ENCODE measurements at places on chromosomes 2 and 18.

GRCh38 chr2:235670974-235671787 is 177.3 kb downstream of the AGAP1 start:
- no peak for DNase-seq

GRCh38 chr2:232882505-232883115 is 12.5 kb downstream of the SNORC start:
- DNase-seq, result no peak

GRCh38 chr2:233117351-233117750 is 57.2 kb downstream of the INPP5D start:
- DNase-seq, result no peak

DNA sequence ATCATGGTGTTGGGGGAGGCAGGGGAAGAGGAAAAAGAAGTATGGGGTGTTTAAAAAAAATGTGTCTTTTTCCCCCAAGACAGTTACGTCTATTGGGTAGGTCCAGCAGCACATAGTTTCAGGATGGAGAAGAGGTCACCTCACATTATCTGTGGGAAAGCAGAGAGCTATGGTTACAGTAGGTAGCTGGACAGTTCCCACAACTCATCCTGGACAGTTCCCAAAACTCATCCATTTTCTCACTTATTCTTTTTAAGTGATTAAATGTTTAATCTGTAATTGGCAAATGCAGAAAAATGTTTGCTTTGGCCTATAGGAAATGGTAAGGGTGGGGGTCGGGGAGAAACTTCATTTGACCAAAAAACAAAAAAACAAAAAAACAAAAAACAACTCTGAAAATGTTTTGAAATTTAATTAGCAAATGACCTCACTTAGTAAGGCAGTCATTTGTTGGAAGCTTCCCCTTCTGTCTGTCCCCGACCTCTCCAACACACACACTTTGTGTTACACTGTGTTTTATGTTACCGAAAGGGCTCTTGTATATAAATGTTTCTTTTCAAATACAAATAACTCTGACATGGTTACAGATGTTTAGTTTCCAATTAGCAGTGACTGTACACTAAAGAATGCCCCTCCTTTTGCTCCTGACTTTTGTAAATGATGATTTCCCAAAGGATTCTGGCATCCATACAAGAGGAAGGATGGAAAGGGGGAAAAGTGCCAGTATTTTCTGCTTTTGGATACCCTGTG is 173.3 kb upstream of the ZFP36L2 start:
- DNase-seq, result no peak

DNA sequence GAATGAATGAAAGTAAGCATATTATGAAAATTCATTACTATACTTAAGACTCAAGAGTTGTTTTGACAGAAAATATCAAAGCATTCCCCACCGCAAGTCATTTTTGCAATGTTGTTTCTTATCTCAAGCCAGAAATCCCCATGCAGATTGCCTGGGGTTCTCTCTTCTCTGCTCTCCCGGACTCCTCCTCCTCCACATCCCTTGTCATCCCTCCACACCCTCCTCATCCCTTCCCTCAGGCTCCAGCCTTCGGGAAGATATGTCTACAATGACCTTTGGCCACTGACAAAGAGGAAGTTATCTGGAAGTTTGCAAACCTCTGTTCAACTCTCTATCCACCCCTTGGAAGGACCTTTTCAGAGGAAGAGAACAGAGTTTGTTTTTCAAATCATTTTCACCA is 11.9 kb downstream of the TFCP2L1 start:
- no peak for DNase-seq

- no peak for DNase-seq
Measured at GRCh38 chr2:72425996-72426395, 278.3 kb upstream of the CYP26B1 start.

- no peak for DNase-seq
Measured at GRCh38 chr2:33913071-33913616, 314.0 kb upstream of the FAM98A start.

DNA sequence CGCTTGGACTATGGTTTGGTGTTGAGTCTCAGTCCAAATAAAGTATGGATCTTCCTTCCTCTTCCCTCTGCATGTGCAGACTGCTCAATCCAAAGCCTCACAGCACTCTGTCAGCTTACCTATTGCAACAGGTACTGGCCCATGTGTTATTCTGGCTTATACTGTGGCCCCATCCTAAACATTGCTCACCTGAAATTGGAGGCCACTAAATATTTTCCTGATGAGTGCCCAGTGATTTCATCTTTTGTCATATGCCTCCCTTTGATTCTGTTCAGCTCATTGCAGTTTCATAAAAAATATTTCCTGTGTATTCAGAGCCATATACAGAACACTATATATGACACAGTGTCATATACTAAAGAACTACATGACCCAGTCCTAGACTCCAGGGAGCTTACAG is 86.3 kb upstream of the FAM136A start:
- DNase-seq, result no peak

GRCh38 chr2:113171334-113172075 is 2.3 kb upstream of the PSD4 start:
- DNase-seq, result no peak

DNA sequence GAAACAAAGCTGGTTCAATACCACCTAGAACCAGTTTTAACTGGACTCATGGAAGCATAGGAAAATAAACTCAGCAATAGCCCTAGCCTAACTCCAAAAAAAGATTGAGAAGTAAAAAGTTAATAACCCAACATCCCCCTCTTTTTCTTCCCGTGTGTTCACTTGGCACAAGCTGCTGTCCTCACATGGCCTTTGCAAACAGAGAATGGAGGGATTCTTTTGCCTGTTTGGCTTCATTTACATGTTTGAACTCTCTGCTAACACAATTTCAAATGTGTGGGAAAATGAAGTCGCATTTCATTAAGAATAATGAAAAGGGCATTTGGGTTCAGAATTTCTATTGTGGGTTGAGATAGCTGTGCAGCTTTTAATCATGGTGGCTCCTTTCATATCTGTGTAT is 589.2 kb upstream of the LRRTM1 start:
- no peak for DNase-seq

- no peak for DNase-seq
Measured at GRCh38 chr18:51107082-51107481, 77.1 kb downstream of the SMAD4 start.

DNA sequence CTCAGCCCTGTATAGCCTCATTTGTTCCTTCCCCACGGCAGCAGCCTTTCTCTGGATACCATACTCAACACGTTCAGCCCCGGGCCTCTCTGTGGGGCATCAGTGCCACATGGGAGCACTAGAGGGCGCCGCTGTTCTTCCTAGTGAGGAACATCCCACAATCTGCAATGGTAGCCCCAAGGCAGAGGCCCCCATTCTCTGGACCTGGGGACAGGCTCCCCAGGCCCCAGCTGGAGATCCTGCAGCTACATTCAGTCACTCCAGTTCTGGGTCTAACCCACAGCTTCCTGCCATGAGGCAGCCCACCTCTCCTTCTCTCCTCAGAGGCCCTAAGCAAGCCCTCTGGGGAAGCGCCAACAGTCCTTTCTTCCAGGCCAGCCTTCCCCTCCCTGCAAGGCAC is 14.2 kb upstream of the SFXN5 start:
- no peak for DNase-seq

GRCh38 chr2:216916956-216917650 is 57.2 kb upstream of the TNP1 start:
- no peak for DNase-seq

- DNase-seq, result no peak
Measured at GRCh38 chr2:38815936-38816335, 37.9 kb downstream of the GEMIN6 start.

- no peak for DNase-seq
Measured at GRCh38 chr18:41973983-41974382, 18.9 kb downstream of the PIK3C3 start.

DNA sequence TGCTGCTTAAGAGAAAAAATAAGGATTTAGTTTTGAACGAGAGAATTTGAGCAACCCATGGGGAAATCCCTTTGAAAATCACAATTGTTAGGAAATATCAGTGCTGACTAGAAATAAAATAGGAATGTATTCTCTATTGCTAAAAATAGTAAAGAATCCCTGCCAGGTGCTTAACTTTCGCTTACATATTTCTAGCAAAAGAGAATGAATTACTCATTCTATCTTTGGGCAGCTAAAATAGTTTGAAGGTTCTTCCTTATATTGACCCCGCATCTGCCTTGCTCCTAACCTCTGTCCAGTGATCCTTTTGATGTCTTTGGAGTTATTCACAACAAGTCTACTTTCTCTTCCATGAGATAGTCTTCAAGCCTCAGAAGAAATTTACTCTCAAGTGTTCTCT is 103.8 kb downstream of the PLCL1 start:
- no peak for DNase-seq

DNA sequence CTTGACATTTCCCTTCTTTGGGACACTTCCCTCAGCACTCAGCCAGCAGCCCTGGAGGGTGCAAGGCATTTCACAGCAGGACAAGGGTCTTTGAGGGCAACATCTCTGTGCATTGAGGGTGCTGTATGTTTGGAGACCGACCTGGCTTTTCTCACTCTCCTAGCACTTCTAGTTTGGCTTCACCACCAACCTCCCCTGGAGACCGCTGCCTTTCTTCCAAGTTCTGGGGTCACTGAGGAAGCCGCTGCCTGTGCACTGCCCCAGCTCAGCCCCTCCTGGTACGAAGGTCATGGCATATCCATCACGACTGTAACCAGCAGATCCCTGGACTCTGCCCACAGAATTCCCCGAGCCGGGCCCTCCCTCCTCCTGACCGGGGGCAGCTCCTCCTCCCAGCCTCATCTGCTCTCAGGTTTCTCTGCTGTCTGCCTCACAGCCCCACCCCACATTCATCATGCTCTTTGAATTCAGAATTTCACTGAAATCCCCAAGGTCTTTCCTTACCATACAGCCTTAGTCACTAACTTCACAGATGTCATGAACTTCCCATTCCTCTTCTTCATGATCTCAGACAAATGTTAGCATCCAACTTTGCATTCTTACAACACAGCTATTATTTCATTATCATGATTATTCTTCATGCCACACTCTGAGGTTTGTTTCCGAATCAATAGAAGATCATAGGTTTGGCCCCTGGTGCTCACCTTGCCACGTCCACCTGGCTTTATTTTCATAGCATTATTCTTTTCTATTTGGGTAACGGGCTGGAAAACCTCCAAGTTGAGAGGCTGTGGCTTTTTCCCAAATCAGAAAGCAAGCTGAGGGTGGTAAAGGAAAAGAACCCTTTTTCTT is 113.0 kb upstream of the COPS8 start:
- peak; percentile 47 for DNase-seq

- no peak for DNase-seq
Measured at GRCh38 chr2:239552213-239552926, 151.6 kb upstream of the HDAC4 start.

GRCh38 chr2:30098266-30099005 is 48.4 kb upstream of the YPEL5 start:
- no peak for DNase-seq

DNA sequence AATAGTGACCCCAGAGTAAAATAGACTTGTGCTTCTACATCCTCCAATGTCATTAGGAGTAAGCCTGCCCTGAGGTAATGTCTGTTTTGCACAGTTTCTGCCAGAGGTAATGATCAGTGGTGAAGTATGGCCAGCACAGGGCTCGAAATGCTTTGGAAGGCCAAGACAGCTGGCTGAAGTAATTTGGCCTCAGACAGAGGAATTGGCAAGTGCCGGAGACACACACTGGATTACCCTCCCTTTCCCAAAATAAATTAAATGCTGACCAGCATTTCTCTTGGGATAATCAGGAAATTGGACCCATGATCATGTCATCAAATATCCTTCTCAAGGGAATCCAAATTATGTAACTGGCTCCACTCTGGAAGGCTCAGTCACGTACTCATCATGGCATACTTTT is 379.0 kb upstream of the CHST9 start:
- DNase-seq, result no peak

- DNase-seq, result no peak
Measured at GRCh38 chr2:16700551-16701259, 35.1 kb upstream of the CYRIA start.

DNA sequence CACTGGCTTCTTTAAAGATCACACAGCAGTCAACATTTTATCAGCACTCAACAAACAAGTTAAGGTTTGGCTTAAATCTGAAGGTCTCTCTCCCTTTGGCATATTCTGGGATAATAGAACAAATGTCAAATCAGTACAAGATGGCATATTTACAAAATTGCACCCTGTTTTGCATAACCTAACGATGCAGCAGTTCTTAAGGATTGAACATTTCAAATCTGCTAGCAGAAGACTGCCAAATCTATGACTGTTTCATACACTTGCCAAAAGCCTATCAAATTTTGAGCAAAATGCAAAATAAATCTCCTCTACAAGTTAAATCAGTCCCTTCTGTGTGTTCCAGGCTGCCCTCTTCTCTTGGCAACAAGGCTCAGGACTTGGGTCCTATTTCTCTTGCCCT is 73.6 kb downstream of the DPP4 start:
- DNase-seq, result no peak

- no peak for DNase-seq
Measured at GRCh38 chr2:64605991-64606478, 47.7 kb downstream of the SERTAD2 start.

DNA sequence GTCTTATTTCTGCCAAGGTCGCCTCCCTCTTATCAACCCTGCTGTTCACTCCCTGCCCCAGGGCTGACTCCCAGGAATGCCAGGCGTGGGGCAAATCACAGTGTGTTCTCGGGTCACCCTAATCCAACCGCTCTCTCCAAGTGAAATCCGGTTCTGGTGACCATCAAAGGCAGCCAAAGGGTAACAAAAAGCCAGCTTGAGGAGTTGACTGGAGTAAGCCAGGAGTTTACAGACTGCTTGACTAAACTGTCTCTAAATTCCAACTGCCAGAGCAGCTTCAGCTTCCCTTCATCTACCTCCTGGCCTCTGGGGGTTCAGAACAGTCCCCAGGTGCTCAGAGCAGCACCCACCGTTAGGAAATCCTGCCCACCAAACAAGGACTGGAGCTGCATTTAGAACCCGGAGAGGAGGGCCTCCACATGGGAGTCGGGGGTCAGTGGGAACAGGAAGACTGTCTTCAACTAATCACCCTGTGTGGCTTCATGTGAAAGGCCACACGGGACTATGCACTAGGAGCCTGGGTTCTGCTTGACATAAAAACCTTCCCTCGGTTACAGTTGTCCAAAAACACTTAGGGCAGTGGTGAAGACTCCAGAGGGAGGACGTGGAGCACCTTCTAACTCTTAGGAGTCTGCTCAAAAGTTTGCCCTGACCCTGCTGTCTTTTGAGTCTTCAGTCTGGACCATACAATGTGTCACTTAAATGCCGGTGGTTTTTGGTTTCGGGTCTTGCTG is 24.2 kb upstream of the MCFD2 start:
- no peak for DNase-seq

- DNase-seq, result no peak
Measured at GRCh38 chr2:227612546-227613271, 1.9 kb downstream of the SCYGR3 start.

- DNase-seq, result no peak
Measured at GRCh38 chr2:85248773-85249509, 78.8 kb downstream of the TGOLN2 start.

GRCh38 chr18:7369006-7369405 is 138.1 kb downstream of the LRRC30 start:
- DNase-seq, result no peak

DNA sequence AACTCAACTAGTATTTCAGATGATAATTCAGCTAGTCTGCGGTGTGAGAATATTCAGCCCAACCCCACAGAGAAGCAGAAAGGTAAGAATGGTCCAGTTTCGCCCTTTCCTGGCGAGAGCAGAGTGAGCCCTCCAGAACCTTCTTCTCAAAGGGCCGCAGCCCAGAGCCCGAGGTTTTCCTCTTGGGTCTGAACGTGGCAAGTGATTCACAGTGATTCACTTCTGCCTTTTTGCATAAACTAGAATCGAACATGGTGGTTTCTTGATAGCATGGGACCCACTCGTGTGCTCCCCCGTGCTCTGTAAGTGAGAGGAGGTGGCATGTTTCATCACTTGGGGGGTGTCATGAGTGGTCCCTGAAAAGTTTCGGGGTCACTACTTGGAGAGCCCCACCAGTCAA is 24.2 kb downstream of the TRAF3IP1 start:
- DNase-seq, result no peak

GRCh38 chr2:123127236-123127635 is 897.9 kb upstream of the CNTNAP5 start:
- DNase-seq, result no peak
